ENCODE measurements at places on chromosomes 12 and 14. TPM values are rescaled to one million over a fixed set of nuclear protein-coding genes. Genes with fewer than 3 reads are reported as not detected.

Gene CLEC1A
- 6.3 TPM for total RNA-seq

Gene KLRC1
- total RNA-seq, result 1.4 TPM

Gene SYCP3
- total RNA-seq, result 0.25 TPM

Gene AJUBA
- total RNA-seq, result 28.5 TPM

Gene DDN
- total RNA-seq, result not detected

Gene CPM
- total RNA-seq, result 144 TPM

Gene FGF23
- not detected for total RNA-seq

Gene TEAD4
- 40.9 TPM for total RNA-seq

Gene NUAK1
- 28.8 TPM for total RNA-seq

Gene CISTR
- not detected for total RNA-seq

Gene PPP1R1A
- 128 TPM for total RNA-seq

Gene MED13L
- 153 TPM for total RNA-seq

Gene ARF3
- total RNA-seq, result 229 TPM

Gene ASIC1
- 1.6 TPM for total RNA-seq

Gene HOXC12
- not detected for total RNA-seq

Gene LRTM2
- not detected for total RNA-seq

Gene OR6C6
- total RNA-seq, result not detected

Gene CLEC4A
- 3.7 TPM for total RNA-seq

Gene KIAA0586
- 16.8 TPM for total RNA-seq

Gene LTB4R
- 9.3 TPM for total RNA-seq

Gene GYS2
- not detected for total RNA-seq

Gene SOX5
- 10.8 TPM for total RNA-seq

Gene PSMA6
- 127 TPM for total RNA-seq

Gene NGB
- not detected for total RNA-seq

Gene BAZ2A
- 98.6 TPM for total RNA-seq

Measured in kidney (tissue), 22 donors.